ENCODE measurements at places on chromosomes 2 and 18.

DNA sequence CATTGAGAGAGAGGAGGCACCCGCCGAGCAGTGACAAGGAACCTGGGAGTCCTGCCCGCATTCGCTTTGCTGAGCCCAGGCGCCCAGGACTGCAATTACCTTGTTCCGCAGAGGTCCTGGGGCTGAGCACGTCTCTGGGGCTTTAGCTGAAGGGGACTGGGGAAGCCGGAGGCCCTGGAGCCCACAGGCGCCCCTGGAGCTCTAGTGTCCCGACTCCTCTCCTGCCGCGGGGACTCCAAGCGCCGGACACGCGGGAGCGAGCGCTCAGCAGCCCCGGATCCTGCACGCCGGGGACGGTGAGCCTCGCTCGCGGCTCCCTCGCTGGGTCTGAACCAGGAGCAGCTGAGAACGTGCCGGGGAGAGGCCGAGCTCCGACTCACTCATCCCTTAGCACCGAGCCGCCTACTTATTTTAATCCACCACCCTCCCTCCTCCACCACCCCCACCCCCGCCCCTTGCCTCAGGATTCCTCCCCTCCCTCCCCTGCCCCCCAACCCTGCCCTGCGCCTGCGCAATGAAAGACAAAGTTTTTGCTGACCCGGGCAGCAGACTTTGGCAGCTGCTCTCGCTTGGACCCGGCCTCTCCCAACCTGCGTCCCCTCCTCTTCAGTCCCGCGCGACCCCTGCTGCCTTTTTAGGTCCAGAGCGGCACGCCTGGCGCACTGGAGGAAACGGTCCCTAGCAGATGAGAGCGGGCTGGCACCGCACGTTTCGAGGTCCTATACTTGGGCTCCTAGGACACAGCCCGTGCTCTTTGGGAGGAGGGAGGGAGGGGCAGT is at the start of gene OSR1:
OSR1 (minus strand) TSS at position 382 of the 779 bp plus-strand sequence. CDS start 4,818 bp downstream, outside the sequence.
- no peak for DNase-seq

- DNase-seq = no peak
Measured at GRCh38 chr18:53040286-53040685, 700.3 kb downstream of the DCC start.

- DNase-seq = no peak
Measured at GRCh38 chr2:241109210-241110088, 7.4 kb upstream of the MTERF4 start.

GRCh38 chr2:113148606-113149552 is 21.5 kb downstream of the IL1RN start:
- DNase-seq = no peak

DNA sequence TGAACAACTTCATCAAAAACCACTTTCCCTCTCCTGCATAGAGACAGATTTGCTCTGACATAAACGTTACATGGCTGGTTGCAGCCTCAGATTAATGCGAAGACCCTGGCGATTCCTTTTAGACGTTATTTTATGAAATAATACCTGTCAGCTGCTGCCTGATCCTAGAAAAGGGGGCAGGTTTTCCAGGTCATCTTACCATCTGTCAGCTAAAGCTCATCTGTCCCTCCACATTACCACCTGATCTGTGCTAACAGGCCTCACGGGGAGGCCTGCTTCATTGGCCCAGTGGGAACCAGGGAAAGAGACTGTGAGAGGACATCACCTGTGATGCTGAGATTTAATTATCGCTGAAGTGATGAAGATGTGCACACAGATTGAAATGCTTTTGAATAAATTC is 261.0 kb downstream of the ARHGAP15 start:
- no peak for DNase-seq

DNA sequence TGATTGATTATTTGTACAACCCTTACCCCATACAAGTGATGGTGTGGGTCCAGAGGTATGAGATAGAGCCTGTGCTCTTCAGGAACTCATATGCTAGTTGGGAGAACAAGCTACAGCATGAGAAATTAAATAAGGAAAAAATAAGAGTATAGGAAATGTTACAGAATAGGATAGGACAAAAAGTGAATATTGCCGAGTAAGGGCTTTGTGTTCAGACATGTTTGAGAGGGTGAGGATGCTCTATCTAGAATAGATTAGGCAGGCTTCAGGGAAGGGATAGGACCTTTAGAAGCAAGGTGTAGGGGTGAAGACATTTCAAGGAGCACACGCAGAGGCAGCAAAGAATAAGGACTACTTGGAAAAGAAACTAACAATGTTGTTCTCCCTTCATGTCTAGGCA is 17.8 kb downstream of the CCDC150 start:
- no peak for DNase-seq

GRCh38 chr18:21960189-21960588 is 209.2 kb upstream of the GATA6 start:
- no peak for DNase-seq

DNA sequence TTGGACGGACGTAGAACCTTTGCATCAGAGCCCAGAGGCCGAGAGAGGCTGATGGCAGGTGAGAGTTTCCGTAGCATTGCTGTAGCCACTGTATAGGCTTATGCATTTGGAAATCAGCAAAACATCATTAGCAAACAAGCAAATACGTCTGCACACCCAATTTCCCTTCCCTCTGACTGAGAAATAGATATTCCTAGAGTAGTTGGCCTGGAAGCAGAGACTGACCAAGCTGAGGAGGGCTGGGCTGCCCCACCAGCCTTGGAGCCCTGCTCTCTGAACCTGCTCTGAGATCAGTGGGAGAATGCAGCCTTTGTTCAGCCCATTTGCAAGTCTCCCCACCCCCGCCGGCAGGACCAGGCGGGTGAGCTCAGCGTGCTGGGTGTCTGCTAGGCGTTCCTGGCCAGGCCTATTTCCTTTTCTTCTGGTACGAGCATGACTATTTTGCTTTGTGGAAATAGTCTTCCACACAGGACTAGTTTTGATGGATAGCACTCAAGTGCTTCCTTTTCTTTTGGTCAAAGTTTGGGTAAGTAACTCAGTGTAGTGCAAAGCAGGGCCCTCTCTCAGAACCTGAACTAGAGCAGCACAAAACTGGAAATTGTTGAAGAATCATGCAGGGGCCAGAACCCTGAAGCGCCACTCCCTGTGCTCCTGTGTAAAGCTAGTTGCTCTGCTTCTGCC is 21.9 kb upstream of the RNF149 start:
- DNase-seq = no peak

GRCh38 chr2:85413592-85414420 is 3.6 kb upstream of the CAPG start:
- DNase-seq = no peak

DNA sequence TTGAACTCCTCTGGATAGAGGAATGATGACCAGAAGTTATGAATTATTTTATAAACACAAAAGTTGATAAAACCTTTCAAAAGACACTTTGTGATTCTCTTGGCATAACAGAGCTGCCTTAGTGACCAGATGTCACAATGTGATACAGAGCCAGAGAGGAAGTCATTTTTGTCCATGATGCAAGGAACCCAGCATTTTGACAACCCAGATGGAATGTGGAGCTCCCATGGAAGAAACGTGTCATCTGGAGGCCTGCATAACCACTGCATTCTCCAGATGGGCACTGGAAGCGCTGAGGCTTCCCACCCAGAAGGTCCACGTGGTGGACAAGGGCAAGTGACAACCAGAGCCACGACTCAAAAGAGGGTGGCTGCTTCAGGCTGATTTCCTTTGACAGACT is 30.1 kb downstream of the HRH4 start:
- DNase-seq = no peak

GRCh38 chr2:219636941-219637841 is 9.8 kb downstream of the SLC4A3 start:
- DNase-seq = no peak

- DNase-seq = no peak
Measured at GRCh38 chr2:174344716-174345461, 10.1 kb downstream of the SP9 start.

- DNase-seq = no peak
Measured at GRCh38 chr2:122480501-122481243, 725.2 kb downstream of the TSN start.

DNA sequence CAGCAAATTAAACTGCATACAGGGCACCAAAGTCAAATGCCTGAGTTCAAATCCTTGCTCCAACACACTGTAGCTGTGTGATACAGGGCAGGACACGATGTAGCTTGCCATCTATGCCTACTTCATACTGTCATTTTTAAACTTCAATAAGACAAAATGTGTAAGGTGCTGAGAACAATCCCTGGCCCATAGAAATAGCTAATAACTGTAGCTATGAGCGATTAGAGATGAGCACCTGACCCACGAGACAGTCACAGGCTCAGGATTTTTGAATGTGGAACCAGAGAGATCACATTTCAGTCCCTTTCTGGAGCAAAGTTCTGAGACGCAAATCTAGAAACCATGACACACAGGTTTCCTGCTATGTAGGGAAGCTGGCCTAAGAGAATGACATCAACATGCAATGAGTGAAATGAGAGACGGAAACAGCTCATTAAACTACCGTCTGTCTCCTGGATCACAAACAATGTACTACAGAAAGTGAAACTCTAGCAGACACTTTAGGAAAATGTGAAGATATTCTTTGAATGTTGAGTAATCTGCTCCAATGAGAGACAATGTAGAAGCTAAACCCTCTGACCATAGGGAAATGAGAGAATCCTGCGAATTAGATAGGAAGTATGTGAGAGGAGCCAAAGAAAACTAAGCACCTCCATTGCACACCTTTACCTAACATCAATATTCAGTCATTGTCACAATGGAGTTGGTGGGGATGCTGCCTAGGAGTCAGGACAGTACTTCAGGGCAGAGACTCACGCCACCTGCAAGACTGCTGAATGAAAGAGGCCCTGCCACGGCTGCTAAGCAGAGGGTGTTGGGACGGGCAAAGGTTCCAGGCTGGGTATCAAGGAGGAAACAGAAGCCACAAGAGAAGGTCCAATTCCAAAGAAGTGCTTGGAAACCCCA is 25.5 kb downstream of the B4GALT6 start:
- DNase-seq = no peak

- no peak for DNase-seq
Measured at GRCh38 chr2:134445985-134446382, 192.1 kb downstream of the MGAT5 start.

GRCh38 chr2:220552790-220553535 is 925.5 kb downstream of the SLC4A3 start:
- no peak for DNase-seq

DNA sequence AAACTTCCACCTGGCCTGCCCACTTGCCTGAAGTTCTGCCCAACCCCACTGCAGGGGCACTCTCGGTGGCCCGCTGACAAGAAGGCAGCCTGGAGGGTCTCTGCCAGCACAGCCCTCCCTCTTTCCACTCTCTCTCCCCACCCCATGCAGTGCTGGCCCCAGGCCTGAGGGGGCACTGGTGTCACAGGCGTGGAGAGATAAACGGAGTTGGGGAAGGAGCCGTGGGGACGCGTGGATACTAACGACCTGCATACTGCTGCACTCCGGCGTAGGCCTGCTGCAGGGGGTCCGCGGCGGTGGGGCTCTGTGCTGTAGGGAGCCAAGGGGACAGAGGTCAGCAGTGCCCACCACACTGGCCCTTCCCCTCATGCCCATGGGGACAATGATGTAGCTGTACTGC is 299.3 kb downstream of the CELF4 start:
- DNase-seq = no peak

DNA sequence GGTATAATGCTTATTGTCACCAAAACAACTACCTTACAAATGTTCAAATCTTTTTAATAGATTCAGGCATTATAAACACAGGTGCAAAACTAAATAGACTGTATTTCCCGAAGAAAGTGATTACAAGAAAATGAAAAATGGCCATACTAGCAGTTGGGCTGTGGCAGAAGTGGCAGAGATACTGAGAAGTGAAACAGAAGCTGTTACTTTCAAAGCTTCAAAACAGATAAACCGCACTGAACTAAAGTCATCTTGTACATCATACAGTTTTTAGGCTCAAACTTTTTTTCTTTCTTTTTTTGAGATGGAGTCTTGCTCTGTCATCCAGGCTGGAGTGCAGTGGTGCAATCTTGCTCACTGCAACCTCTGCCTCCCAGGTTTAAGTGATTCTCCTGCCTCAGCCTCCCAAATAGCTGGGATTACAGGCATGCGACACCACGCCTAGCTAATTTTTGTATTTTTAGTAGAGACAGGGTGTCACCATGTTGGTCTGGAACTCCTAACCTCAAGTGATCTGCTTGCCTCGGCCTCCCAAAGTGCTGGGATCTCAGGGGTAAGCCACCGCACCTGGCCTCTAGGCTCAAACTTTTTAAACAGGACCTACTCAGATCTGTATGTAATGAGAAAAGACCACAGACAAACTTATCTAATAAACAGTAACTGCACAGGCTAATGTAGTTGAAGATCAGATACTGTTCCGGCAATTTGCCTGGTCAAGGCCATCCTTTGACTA is 77.9 kb upstream of the SATB2 start:
- no peak for DNase-seq

- no peak for DNase-seq
Measured at GRCh38 chr2:197035002-197035401, 108.5 kb upstream of the PGAP1 start.

DNA sequence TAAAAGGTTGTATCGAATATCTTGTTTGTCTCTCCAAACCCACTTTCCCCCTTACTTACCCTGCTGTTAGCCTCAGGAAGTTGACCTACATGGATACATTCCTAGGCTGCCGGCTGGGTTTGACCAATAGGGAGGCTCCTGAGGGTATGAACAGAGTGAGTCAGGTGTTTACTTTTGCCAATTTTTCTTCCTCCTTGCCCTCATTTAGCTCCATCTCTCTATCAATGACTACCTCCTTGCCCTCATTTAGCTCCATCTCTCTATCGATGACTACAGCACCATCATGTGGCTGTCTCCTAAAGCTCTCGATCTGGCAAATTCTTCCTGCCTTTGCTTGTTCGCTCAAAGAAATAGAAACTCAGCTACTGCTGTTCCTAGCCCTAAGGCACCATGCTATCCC is 571.9 kb upstream of the CRIM1 start:
- no peak for DNase-seq

- no peak for DNase-seq
Measured at GRCh38 chr18:14999085-14999975, 251.4 kb downstream of the ANKRD30B start.

- DNase-seq = no peak
Measured at GRCh38 chr2:237418300-237418699, 4.3 kb upstream of the COL6A3 start.

GRCh38 chr2:219410390-219410789 is 7.8 kb upstream of the DES start:
- DNase-seq = no peak

DNA sequence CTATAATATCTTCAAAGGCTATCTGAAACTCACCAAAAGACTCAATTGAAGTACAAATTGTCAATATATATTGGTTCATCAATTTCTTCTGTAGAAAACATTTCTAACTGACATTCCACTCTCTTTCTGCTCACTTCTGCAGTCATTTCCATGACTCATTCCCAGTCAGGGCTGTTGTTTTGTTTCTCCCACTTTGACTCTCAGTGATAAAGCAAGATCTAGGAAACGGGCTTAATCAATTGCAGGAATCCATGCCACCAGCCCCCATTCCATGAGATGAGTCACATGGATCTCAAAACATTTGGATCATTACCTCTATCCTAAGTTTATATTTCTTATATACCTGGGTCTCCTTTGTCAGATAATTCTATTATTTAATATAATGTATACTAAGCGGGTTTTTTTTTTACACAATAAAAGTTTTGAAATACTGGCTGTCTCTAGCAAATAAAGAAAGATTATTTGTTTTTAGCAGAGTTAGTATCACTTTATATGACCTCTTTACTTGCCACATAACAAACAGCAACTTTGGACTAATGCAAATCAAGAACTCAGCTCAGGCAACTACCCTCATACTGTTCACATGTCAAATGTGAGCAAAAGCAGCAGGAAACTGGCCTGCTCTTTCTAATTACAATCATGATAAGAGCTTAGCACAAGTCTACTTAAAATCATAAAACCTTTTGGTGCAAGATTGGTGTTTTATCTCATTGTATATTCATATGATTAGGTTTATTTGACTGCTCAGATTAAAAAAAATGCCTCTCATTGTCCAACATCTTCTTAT is 251.1 kb upstream of the PIK3C3 start:
- DNase-seq = no peak

- DNase-seq = no peak
Measured at GRCh38 chr2:50469784-50470183, 562.1 kb downstream of the NRXN1 start.

Measured in cortex of kidney (tissue), 1 donor.